ENCODE measurements at places on chromosomes 7 and 10.

DNA sequence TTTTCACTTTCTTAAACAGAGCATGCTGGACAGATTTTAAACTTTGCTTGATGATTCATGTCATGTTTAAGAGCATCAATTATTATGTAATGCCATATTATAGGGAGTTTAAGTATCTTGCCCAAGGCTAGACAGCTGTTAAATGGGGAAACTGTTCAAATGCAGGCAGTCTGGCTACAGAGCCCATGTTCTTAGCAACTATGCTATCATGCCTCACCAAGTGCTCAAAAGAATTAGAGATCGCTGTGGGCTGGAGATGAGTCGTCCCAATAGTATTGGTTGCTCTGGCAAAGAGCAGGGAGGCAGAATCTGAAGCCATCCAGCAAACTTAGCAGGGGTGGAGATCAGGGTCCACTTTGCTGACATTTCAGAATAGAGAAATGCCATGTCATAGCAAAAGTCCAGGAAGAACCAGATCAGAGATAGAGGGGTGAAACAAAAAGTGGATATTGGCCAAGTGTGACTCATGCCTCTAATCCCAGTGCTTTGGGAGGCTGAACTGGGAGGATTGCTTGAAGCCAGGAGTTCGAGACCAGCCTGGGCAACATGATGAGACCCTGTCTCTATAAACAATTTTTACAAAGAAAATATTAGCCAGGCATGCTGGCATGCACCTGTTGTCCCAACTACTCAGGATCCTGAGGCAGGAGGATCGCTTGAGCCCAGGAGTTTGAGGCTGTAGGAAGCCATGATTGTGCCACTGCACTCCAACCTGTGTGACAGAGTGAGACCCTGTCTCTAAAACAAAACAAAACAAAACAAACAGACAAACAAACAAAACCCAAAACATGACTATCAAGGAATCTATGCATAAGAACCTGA, 57.8 kb downstream of the BAMBI start:
- DNase-seq = no peak

- no peak for DNase-seq
These were observed 93.8 kb upstream of the MEOX2 start for GRCh38 chr7:15780271-15780670.

DNA sequence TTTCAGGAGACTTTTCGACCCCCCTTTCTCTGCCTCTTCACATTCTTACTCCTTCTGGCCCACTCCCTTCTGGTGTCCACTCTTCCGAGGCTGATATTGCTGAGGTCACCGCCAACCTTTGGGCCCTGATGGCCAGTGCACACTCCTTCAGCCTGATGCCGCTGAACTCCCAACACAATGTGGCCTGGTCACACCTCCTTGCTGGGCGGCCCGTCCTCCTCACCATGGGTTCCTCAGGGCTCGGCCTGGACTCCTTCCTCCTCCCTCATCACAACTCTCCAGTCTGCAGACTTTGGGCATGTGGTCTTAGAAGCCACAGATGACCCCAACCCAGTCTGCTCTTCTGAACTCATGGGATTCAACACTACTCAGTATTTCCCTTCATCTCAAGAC, 583.0 kb upstream of the MGMT start:
- DNase-seq = no peak

DNA sequence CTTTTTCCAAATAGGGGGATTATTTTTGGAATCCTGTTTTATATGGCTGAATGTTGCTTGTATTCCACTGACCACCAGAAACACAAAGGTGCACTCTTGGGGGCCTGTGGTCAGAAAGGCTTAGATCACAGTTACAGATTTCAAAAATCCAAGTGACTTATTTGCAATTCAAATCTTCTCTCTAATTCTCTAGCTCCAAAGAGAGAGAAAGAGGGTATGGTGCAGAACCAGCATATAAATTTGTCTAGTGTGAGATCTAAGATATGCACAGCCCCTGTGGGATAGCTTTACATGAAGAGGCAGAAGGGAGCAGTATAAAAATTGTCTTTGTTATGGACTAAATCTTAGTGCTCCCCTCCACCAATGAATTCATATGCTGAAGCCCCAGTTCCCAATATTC, 1121.7 kb upstream of the CELF2 start:
- DNase-seq = no peak

- no peak for DNase-seq
These were observed 161.9 kb upstream of the INSYN2A start for GRCh38 chr10:127358337-127358736.

GRCh38 chr10:24915304-24915703, 37.1 kb downstream of the PRTFDC1 start:
- DNase-seq = no peak

- no peak for DNase-seq
These were observed 10.7 kb upstream of the HOXA13 start for GRCh38 chr7:27210441-27211083.

GRCh38 chr7:121803039-121803438, 69.9 kb upstream of the PTPRZ1 start:
- DNase-seq = no peak

- DNase-seq = no peak
These were observed 67.4 kb downstream of the GLRX3 start for GRCh38 chr10:130203626-130204025.

DNA sequence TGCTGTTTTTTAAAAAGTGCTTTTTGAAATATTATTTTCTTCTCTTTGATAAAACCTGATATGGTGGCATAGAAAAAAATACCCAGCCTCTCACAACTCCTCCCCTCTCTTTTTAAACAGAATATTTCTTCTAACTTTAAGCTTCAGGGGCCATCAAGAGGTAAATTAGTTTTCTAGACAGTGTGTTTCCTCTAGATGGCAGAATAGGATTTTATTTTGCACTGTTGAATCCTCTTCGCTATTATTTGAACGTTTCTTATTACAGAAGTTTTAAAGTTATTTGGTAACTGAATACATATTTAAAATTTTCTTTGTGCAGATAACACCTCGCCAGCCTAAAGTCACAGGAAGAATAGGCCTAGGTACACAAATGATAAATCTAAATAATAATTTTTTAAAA, 30.3 kb downstream of the ARL5B start:
- DNase-seq = peak; percentile 37

DNA sequence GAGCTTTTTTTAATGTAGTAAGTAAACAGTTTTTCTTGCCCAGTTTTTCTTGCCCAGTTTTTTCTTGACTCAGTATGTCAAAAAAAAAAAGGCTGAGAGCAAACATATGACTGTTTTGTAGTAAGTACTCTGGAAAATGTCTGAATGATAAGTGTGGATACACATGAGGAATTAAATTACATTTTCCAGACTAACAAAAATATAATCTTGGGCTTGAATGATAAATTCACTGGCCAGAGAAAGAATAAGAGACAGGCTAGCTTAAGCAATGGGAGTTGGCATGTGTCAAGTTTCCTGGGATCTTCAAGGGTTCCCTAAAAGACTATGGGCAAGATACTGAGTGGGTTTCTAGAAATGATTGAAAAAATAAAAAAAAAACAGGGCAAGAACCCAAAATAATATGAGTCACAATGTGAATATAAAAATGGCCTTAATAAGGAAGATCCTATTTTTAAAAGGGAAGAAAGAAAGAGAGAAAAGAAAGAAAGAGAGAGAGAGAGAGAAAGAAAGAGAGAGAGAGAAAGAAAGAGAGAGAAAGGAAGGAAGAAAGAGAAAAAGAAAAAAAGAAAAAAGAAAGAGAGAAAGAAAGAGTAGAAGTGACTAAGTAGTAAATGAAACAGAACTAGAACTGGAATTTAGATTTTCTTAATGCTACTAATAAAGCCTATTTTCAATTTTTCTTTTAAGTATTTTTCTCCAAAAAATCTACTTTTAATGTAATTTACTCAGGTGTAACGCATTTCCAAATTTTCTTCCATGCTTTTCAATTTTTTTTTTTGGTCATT, 60.2 kb downstream of the TFPI2 start:
- DNase-seq = no peak

DNA sequence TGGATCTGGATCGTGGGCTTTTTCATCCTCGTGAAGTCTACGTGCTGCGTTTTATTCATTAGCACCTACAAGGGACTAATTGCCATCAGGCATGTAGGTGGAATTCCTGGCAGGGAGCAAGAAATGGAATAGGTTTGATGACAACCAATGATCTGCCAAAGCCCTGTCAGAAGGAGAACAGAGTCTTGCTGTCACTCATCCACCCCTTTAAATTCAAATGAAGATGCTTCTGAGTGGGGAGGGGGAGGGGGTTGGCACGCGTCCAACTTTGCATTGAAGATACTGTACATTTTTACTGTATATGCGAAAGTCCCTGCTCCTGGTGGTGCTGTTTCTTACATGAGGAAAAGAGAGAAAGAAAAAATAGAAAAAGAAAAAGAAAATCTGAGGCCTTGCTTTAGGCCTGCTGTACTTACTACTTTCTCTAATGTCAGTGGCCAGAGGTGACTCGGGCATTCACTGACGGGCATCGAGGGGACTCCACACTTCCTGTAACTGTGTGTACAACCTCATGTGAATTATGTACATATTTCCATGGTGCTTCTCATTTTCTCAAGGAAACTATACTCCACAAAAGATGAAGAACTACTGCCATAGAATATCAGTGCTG, 569.1 kb downstream of the INHBA start:
- no peak for DNase-seq

GRCh38 chr10:124249196-124249595, 155.8 kb upstream of the CHST15 start:
- no peak for DNase-seq
